ENCODE measurements at places on chromosomes 5 and 9.

DNA sequence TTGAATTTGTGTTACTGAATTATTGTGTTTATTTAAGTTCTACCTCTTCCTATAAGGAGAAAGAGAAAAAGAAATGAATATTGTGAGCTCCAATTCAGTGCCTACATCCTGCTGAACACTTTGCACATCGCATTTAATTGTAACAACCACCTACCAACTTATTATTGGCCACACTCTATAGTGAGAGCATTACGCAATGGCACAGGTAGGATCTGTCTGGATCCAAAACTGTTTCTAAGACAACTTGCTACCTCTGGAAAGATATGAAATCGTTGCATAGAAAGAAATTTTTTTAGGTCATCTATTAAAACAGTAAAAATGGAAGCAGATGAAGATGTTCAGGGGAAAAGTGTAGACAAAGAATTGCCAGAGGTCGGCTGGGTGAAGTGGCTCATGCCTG lies 227.2 kb upstream of the SNX2 start:
- no peak for DNase-seq

GRCh38 chr9:33426843-33427293 lies 20.5 kb downstream of the AQP3 start:
- DNase-seq = no peak

- peak; percentile 63 for DNase-seq
Observed at GRCh38 chr5:151682240-151682639, 4.5 kb downstream of the SPARC start.

GRCh38 chr5:90193185-90193822 lies 216.3 kb downstream of the CETN3 start:
- no peak for DNase-seq

GRCh38 chr9:15867334-15867733 lies 314.5 kb downstream of the CCDC171 start:
- DNase-seq = no peak
